Ammon's horn (tissue), 1 donor: ENCODE measurements at places on chromosomes 13 and 19.

DNA sequence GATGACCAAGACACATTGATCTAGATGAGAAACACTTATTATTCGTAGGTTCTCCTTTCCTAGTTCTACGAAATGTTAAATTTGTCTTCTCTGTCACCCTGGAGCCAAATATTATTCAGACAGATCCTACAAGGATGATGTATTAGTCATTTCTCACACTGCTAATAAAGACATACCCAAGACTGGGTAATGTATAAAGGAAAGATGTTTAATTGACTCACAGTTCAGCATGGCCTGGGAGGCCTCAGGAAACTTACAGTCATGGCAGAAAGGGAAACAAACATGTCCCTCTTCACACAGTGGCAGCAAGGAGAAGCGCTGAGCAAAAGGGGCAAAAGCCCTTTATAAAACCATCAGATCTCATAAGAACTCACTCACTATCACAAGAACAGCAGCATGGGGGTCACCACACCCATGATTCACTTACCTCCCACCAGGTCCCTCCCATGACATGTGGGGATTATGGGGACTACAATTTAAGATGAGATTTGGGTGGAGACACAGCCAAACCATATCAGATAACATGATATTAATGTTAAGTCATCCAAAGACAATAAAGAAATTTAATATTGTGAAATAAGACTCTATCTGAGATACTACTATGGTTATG lies 1248.8 kb upstream of the SLC10A2 start:
- no peak for DNase-seq

DNA sequence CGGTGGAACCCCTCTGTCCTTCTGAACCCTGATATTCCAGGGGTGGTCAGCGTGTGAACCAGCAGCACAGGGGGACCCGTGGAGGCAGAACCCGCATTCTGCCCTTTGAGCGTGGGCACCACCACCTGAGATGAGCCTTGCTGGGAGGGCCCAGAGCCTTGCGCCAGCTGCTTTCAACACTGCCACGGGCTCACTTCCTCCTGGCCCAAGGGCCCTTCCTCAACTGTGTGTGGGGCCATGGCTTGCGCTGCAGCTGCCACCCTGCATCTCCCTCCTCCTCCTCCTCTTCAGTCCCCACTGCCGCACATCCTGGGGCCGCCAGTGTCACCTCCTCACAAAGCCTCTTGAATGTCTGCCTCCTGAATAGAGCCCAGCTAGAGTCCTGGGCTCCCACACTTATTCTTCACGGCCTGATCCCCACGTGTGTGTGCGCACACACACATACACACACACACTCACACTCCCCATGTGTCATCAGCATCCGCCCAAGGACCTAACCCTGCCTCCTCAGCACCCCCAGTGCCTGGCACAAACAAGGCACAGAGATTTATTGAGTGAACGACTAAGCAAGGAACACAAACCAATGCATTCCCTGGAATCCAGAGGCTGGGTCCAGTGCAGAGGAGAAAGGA lies 26.9 kb upstream of the TMEM160 start:
- DNase-seq, result no peak

- DNase-seq, result peak; percentile 87
Observed at GRCh38 chr19:57103573-57104277, 16.1 kb upstream of the USP29 start.

DNA sequence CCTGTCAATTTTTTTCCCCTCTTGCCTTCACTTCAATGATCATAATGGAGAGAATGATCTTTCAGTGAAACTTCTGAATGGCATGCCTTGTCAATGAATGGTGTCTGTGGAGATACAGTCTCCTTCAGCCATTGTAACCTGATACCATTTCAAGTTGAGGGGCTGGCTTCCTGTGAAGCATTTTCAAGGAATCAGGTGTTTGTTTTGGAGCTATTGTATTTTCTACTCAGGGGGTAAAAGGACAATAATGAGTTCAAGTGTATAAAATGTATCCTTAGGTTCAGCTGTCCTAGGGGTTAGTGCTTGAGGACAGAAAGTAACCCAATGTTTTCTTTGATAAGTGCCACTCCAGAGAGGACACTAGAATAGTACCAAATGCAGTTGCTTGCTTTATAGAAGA lies 23.8 kb upstream of the CBY2 start:
- DNase-seq, result no peak

DNA sequence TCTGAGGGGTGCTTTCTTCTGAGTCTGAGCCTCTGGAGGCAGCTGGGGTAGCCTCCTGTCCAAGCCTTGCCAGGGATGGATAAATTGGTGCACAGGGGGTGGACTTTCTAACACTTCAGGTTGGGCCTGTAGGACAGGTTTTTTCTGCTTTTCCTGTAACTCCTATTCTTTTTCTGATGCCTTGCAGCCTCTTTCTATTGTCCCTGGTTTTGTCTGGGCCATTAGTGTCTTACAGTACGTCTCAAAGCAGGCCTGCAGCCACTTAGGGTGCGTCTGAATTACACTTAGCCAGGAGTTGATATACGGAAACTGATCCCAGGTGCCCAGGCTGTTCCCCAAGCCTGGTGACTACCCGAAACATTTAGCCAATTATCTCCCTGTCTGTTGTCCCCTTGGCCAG lies 213.3 kb upstream of the HTR2A start:
- no peak for DNase-seq

- DNase-seq, result peak; percentile 98
Observed at GRCh38 chr19:45645631-45646344, 6.6 kb upstream of the EML2 start.

- DNase-seq, result no peak
Observed at GRCh38 chr13:20860844-20861243, 41.7 kb downstream of the XPO4 start.

GRCh38 chr13:39379118-39379517 lies 223.9 kb downstream of the LHFPL6 start:
- no peak for DNase-seq

GRCh38 chr13:101530293-101530692 lies 77.8 kb downstream of the ITGBL1 start:
- DNase-seq, result no peak
